ENCODE measurements at places on chromosomes 7 and 10.

GRCh38 chr7:147509541-147510200 lies 1080.9 kb upstream of the C7orf33 start:
- DNase-seq, result peak; percentile 16

GRCh38 chr10:33773886-33774480 lies 439.5 kb upstream of the NRP1 start:
- DNase-seq, result no peak

DNA sequence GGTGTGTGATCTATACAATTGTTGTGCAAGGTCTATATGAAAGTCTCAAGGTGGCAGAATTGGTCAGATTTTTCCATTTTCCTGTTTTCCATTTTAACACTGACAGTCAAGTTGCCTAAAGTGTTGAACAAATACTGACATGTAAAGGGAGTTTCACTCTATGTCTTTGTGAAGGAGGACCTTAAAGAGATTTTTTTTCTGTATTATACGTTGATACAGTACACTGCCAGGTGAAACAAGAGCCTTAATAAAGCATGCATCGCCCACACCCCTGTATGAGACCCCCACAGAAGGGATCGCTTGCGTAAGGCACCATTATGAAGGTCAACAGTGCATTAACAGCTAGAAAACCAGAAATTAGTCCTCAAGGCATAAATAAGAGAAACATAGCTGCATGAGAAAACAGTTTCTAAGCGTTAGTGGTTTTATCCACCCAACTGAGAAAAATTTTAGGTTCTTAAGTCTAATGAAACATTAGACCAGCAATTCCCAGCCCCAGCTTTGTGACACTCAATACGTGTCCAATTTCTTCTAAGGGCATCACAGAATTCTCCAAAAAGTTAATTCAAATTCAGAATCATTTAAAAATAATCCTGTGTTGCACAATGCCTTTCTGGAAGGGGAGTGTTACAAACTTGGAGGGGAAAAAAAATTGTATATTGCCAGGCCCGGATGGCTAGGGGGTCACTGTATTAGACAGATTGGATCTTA lies 6.9 kb downstream of the KLF6 start:
- DNase-seq, result peak; percentile 14

DNA sequence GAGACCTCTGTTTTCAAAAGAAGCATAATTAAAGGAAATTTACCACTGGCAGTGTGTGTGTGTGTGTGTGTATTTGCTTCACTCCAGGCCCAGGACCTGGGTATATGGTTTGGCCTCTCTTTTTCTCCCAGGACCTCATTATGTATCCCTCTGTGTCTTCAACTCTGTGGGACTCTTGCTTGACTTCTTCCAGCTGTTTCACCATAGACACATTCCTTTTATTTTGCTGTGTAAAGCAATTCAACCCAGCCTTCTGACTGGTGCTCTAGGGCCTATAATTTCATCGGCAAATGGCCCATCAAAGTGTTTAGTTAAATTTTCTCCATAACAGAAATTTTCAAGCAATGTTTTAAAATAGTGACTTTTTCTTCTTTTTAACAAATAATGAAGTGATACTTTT lies 954.3 kb downstream of the CNTNAP2 start:
- DNase-seq, result no peak

DNA sequence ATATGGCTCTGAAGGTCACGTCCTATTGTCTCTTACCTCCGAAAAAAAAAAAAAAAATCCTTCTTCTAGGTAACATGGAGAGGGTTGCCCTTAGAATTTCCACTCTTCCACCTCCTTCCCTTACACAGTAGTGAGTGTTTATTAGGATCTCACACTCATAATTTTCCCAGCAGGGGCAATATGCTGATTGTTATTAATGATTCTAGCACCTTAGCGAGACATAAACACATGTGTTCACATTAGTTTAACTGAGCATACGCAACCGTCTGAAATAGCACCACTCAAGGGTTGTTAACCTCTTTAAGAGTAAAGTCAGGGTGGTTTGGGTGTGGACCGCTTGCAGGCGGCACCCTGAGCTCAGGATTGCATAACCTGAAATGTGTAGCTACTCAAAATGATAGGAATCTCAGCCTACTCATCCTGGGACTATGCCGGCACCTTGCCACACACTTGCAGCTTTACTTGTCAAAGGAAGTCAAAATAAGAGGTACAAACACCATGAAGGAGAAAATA lies 52.2 kb downstream of the CPEB3 start:
- DNase-seq, result peak; percentile 67

DNA sequence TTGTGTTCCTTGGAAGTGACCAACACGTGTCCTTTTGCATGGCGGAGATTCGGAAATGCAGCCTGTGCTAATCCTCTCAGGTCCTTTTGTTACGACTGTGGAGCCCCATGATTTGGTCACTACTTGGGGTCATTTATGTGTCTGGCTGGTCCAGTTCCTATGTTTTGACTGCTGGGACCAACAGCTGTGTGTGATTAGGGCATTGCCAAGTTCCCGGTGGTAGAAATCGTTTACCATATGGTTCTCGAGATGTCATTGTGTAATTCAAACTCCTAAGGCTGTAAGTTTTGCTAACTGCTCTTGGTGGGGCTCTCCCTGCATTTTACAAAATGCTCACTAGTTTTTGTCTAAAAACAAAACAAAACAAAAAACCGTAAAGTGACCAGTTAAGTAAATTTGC lies 62.0 kb downstream of the CCNY start:
- peak; percentile 84 for DNase-seq

All from foreskin fibroblast (primary cell).